Activated T-cell treated with anti-CD3 and anti-CD28 coated beads, Interleukin-2, amount 50 U/mL, for 72 hours (primary cell): ENCODE measurements at places on chromosomes 6 and 20.

- peaks cover 20% of the 10 kb centered on the region for H3K36me3 ChIP-seq
- H3K4me1 ChIP-seq = peaks cover 28% of the 10 kb centered on the region
- no peak for DNase-seq
- peak overlapping the region; percentile 20 for H3K27ac ChIP-seq
- no peaks in the 10 kb centered on the region for H3K27me3 ChIP-seq
Measured at GRCh38 chr6:42618105-42618504, 54.3 kb downstream of the UBR2 start.

- no peaks in the 10 kb centered on the region for H3K36me3 ChIP-seq
- no peak for DNase-seq
- no peak overlapping the region for H3K27ac ChIP-seq
Measured at GRCh38 chr20:64245746-64246595, 9.6 kb upstream of the PCMTD2 start.

DNA sequence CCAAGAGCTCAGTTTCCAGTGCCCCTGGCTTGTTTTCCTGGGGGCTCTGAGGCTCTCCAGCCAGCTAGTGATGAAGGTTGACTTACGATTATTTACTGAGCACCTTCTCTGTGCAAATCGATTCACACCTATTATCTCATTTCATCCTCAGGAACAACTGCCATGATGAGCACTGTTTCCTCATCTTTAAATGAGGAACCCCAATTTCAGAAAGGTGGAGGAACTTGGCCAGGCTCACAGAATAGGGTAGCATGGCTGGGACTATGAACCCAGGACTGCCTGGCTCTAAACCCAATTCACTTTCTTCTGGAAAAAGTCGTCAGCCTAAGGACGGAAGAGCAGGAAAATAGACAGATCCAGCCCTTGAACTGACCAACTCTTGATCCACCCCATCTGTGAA is 3.5 kb upstream of the BPI start:
- H3K27ac ChIP-seq = no peak overlapping the region
- H3K36me3 ChIP-seq = no peaks in the 10 kb centered on the region
- H3K27me3 ChIP-seq = peaks cover 53% of the 10 kb centered on the region
- peaks cover 26% of the 10 kb centered on the region for H3K4me1 ChIP-seq
- H3K4me3 ChIP-seq = no peak overlapping the region

DNA sequence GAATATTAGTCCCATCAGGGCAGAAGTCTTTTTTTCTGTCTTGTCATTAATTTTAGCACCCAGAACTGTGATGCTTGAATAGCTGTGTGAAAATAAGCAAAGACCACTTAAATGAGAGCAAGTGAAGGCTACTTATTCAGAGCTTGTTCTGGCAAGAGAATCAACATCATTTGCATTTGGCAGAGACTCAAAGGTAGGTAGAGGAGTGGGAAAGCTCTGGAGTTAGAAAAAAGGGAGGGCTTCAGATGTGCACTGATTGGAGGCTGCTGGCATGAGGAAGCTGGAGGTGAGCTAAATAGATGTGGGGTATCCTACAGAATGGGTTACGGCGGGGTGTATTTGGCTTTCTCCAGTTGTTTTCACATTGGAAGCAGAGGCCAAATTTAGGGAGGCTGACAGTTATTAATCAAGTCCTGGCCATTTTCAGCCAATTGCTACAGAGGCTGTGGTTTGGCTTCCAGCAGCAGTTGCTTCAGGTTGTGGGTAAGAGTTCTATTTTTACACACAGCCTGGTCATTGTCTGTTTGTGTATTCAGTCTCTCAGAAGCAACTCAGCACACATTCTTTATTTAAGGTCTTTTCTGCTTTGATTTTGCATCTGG is 254.3 kb downstream of the BTBD3 start:
- no peaks in the 10 kb centered on the region for H3K4me1 ChIP-seq
- no peak overlapping the region for H3K27ac ChIP-seq
- no peak overlapping the region for H3K4me3 ChIP-seq
- no peak for DNase-seq
- H3K27me3 ChIP-seq = no peaks in the 10 kb centered on the region
- H3K36me3 ChIP-seq = no peaks in the 10 kb centered on the region

DNA sequence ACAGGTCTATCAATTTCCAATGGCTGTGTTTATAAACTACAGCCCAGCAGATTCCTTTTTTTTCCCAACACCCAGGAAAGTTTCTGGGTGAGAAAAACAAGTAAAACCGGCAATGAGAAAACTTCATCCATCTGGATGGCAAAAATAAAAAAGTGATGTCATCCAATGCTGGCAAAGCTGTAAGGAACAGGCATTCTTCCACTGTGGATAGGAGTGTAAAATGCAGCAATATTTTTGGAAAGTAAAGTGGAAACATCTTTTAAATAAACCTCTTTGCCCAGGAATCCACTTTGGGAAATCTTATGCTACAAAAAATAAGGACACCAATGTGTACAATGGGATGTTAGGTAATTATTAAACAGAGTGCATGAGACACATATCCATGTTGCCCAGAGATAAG is 102.1 kb upstream of the NT5E start:
- no peak for DNase-seq
- no peak overlapping the region for H3K4me3 ChIP-seq
- no peaks in the 10 kb centered on the region for H3K36me3 ChIP-seq
- H3K27me3 ChIP-seq = peaks cover 8% of the 10 kb centered on the region

DNA sequence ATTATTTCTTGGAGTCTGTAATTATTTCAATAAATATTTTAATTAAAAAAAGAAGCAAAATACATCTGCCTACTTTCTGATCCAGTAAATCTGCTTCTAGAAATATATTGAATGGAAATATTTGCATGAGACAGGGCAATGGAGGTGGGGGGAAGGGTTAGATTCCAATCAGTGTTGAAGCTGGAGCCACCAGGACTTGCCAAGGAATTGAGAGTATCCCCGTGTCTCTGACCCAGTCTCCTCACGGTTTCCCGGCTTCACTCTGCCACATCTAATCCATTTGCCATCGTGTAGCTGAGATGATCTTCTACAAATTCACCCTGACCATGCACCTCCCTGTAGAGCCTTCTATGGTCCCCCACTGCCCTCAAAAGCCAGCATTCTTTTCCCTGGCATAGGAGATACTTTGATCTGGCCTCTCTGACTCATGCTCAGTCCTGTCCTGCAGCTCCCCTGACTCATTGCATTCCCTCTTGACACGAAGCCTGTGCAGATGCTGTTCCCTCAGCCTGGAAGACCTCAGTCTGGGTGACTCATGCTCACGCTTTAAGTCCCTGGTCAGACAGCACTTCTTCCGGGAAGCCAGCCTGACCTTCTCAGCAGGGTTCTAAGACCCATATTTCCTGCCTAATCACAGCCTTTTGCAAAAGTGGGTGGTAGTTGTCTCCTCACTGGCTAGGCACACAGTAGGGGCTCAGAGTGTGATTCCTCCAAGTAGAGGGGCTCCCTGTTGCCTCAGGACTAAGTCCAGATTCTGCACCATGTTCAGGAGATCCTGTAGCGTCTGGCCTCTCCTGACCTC is 23.0 kb upstream of the FKBP1A start:
- no peak overlapping the region for H3K4me3 ChIP-seq
- H3K27ac ChIP-seq = no peak overlapping the region
- peaks cover 3% of the 10 kb centered on the region for H3K36me3 ChIP-seq
- peaks cover 12% of the 10 kb centered on the region for H3K27me3 ChIP-seq

GRCh38 chr6:35557239-35557638 is 44.5 kb upstream of the TULP1 start:
- peaks cover 2% of the 10 kb centered on the region for H3K4me1 ChIP-seq
- H3K36me3 ChIP-seq = no peaks in the 10 kb centered on the region
- H3K4me3 ChIP-seq = no peak overlapping the region

- no peaks in the 10 kb centered on the region for H3K4me1 ChIP-seq
- no peak overlapping the region for H3K4me3 ChIP-seq
- H3K27me3 ChIP-seq = peaks cover 22% of the 10 kb centered on the region
Measured at GRCh38 chr20:59371431-59371830, 71.0 kb downstream of the EDN3 start.

DNA sequence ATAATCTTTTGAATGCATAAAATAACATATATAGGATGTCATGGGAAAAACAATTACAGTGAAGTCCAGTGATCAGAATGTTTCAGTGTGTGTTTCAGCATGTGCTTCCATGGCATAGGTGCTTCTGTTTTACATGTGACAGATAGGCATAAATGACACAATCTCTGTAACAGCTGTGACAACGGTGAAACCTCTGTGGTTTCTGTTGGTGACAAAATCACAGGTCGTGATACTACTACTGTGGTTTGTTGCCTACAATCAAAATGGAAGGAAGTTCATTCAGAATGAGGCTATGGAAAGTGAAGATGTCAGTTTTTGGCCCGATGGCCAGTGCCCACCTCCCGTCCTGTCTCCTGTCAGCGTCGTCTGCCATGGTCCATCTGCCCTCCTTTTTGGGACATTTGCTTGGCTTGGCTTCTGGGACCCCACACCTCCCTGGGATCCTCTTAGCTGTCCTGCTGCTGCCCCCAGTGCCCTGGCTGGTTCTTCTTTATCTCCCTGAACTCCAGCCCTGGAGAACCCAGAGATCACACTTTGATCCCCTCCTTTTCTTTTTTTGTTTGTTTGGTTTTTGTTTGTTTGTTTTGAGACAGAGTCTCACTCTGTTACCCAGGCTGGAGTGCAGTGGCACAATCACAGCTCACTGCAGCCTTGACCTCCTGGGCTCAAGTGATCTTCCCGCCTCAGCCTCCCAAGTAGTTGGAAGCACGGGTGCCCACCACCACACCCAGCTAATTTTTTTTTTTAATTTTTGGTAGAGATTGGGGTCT is 79.3 kb upstream of the NAA20 start:
- DNase-seq = peak; percentile 52
- peaks cover 82% of the 10 kb centered on the region for H3K27me3 ChIP-seq
- H3K4me3 ChIP-seq = peak overlapping the region; percentile 65
- no peaks in the 10 kb centered on the region for H3K36me3 ChIP-seq

- H3K27me3 ChIP-seq = peaks cover 6% of the 10 kb centered on the region
- no peak overlapping the region for H3K4me3 ChIP-seq
- no peaks in the 10 kb centered on the region for H3K4me1 ChIP-seq
- DNase-seq = no peak
- no peak overlapping the region for H3K27ac ChIP-seq
Measured at GRCh38 chr6:88380618-88381288, 214.6 kb upstream of the CNR1 start.
